ENCODE measurements at places on chromosomes 2 and 18.

DNA sequence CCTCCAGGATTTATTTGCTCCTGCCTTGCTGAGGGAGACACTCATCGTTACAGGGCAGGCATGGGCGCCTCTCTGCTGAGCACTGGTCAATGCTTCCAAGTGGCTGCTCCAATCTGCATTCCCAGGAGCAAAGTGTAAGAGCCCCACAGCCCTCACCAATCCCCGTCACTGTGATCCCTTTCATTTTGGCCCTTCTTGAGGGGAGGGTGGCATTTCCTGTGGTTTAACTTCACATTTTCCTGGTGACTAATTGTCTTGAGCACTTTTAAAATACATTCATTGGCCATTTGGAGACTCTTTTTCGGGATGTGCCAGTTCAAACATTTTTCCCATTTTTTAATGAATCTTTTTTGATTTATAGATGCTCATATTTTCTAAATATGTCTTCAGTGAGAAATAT lies 33.0 kb downstream of the TPO start:
- DNase-seq = no peak

DNA sequence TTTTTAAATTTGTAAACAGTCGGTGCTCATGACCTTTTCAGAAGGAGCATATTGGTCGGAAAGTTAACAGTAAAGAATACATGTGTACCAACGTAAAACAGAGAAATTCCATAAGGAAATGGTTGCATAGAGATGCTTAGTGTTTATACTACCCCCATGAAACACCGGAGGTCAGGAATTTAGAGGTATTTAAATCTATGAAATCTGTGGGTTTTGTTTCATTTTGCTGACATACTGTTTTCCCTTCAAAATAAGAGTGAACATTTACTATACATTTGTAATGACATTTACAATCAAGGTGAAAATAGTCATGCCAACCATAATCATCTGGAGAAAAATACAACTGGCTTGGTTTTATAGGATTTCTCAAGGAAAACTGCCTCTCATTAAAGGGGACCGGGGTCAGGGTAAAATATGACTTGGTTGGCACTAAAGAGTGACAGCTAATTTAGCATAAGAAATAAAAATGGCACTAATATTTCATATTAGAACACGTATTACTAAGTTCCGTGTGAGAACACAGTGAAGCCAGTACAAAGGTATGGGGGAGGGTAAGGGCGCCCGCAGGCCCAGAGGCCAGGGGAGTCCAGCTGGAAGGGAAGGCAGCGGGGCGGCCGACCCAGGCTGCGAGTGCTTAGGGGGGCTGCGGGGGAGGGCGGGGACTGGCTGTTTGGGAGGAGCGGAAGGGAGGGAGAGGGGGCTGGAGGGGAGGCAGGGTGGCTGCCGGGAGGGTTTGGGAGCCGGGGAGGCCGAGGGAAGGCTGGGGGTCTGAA lies 1.1 kb upstream of the RNU4ATAC start:
- no peak for DNase-seq

GRCh38 chr18:3495691-3496430 lies 45.9 kb downstream of the TGIF1 start:
- DNase-seq = no peak

- DNase-seq = no peak
These were observed 47.0 kb downstream of the COBLL1 start for GRCh38 chr2:164794432-164795231.

GRCh38 chr18:3151399-3152264 lies 68.1 kb downstream of the MYOM1 start:
- DNase-seq = peak; percentile 22

DNA sequence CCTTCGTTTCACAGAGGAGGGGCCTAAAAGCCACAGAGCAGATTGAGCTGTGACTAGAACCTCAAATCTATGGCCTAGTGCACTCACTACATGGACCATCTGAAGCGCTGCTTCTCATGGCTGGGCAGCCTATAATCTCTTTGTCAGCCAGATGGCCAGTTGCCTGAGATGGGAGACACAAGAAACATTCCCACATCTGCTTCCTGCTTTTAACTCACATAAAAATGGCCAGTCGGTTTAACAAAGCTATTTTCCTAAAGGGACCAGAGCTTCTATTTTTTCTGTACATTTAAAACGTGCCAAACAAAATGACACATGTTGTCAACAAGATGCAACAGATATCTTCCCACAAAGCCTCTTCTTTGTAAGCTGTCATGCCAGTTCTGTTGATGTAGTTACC lies 173.8 kb downstream of the GFPT1 start:
- no peak for DNase-seq

GRCh38 chr2:66457545-66457944 lies 22.6 kb downstream of the MEIS1 start:
- DNase-seq = no peak

GRCh38 chr2:206693399-206694137 lies 24.6 kb downstream of the DYTN start:
- DNase-seq = peak; percentile 20

DNA sequence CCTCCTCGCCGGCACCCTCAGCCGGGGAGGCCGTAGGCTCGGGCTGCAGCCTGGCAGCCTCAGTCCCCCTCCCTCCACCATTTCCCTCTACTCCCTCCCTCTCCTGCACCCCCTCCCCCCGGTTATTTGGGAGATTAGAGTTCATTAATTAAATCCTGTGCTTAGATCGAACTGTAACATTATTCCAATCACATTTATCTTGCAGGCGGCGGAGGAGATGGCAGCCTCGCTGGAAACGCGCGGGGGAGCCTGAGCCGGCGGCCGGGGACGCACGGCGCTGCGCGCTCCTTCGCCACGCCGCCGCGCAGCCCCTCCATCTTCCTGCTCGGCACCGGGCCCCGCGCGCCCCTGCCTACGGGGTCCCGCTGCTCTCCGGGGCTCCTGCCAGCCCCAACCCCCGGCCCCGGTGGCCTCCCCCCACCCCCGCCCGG lies at the start of gene ST8SIA3:
Gene ST8SIA3, plus strand, starts transcription at position 287 of the 431 bp plus-strand sequence. CDS start 290 bp downstream, outside the sequence.
- no peak for DNase-seq

- no peak for DNase-seq
These were observed 218.7 kb downstream of the TWIST2 start for GRCh38 chr2:239066597-239066996.

DNA sequence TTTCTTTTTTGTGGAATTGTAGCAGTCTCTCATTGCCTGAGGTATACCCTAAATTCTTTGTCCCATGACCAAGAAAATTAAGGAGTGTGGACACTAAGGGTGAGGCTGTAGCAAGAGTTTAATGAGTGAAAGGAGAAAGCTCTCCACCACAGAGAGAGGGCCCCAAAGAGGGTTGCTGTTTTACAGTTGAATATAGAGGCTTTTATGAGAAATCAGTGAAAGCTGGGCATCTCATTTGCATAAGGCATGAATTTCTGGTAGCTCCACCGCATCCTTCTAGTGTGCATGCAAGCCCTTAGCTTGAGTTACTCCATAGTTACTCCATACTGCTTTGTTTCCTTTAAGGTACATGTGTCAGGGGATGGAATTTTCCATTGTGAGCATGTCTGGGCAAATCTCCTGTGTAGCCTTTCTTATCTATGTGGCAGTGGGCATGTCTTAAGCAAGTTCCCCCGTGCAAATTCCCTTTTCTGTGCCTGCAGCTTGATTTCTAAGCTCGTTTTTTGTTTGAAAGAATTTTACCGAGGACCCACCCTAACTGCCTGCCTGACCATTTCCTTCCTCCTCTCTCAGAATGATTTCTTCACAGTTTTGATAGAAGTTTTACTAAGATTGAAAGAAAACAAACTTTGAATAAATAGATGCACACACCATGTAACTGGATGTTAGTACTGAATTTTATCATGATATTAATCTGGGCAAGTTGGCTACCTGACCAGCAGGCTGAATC lies 218.9 kb downstream of the PARD3B start:
- DNase-seq = no peak

GRCh38 chr2:61911510-61911909 lies 6.0 kb downstream of the COMMD1 start:
- DNase-seq = no peak

GRCh38 chr2:71610671-71611070 lies 157.3 kb downstream of the DYSF start:
- no peak for DNase-seq

GRCh38 chr2:1661891-1662605 lies 82.3 kb downstream of the PXDN start:
- no peak for DNase-seq

GRCh38 chr2:157334335-157334734 lies 8.7 kb upstream of the ERMN start:
- DNase-seq = no peak

DNA sequence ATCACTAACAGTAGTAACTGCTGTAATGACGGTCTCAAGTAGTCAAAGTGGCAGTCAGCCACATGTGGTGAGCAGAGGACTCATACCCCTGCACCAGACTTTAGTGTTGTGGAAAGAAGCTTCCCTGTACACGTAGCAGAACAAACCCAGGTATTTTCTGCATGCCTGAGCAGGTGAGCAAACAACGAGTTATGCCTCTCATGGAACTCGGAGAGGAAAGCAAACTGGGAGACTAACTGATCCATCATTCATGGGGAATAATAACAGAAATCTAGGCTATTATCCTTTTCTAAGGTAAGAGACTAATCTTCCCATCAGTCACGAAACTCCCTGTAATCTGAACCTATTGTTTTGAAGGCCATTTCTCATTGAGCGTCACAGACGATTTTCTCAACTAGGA lies 1495.2 kb upstream of the NXPH2 start:
- no peak for DNase-seq

DNA sequence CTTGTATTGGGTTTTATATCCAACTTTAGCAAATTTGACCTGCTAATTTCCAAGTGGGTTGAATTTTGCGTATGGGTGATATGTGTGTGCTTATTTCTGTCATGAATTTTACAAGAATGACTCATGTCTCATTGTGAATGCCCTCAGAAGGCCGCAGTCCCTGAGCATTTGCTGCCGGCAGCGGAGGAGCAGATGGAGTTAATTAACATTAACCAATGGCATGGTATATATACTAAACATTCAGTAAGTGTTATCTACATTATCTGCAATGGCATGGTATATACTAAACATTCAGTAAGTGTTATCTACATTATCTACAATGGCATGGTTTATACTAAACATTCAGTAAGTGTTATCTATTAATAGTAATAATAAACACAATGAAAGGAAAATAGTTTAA lies 90.1 kb downstream of the DOK6 start:
- no peak for DNase-seq

DNA sequence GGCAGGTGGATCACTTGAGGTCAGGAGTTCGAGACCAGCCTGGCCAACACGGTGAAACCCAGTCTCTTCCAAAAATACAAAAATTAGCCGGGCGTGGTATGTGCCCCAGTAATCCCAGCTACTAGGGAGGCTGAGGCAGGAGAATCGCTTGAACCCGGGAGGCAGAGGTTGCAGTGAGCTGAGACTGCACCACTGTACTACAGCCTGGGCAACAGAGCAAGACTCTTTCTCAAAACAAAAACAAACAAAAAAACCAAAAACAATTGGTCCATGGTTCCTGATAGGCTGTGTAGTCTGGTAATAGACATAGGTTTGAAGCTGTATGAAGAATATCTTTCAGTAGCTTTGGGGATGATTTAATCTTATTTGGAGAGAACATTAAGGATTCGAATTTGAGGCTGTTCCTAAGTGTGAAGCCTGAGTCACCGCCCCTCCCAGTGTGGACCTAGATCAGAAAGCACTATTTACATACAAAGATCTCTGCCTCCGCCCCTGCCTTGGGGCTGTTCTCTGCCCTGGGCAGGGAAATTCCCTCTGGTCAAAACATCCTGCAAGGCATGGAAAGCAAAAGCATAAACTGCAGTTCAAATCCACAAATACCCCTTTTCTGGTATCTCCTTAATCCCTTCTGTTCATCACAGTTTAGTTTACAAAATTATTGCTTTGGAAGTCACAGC lies 52.8 kb upstream of the PMAIP1 start:
- no peak for DNase-seq

DNA sequence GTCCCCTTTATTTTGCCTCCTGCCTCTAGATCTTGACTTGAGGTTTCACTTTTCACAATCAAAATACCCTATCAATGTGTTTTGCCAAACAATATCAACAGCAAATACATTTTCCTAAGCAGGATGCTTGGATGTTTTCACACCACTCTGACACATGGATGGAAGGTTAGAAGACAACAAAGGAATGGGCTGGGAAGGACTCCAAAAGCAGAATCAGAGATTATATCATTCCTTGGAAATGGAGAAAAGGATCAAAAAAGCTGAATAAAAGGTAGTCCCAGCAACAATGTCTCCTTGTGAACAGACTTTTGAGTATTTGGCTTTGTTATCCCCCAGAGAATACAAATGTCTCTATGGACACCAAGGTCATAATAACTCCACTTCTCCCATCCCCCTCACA lies 170.8 kb downstream of the ETAA1 start:
- no peak for DNase-seq

DNA sequence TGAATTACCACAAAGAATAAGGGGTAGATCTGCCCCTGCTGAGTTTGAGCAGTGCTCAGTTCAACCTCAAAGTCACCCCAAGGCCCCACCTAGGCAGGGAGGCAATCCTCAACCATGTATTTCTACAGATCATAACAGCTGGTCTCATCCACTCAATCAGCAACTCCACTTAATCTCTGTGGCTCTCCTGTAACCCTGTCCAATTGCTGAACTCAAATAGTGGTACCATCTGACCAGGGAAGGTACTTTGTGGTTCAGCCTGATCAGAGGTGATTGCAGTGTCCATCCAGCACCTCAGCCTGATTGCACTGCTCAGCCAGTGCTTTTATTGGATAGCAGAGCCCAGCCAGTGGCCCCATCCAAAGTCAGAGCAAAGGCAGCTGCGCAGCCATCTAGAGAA lies 91.0 kb upstream of the SLC4A10 start:
- no peak for DNase-seq

DNA sequence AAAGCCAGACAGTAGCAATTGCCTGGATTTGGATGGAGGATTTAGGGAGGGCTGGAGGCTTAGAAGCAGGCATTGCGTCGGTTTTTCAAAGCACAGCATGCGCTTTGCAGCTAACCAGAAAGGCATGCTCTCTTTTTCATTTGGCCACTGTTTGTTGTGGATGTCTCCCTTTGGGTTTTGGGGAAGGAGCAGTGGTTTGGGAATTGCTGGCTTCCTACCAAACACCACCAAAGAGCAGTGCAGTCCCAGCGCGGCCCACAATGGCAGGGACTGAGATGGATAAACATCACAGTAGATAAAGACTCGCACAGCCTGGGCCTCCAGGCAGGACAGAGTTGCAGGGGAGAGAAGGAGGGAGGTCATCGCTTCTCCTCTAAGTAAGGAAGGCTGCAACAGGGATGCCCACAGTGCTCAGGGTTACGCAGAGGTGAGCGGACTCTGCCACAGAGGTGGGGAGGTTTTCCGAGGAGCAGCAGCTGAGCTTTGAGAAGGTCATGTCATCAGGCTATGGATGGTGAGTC lies 148.5 kb downstream of the MYT1L start:
- DNase-seq = no peak

- DNase-seq = no peak
These were observed 402.3 kb upstream of the GYPC start for GRCh38 chr2:126253669-126254068.
